ENCODE measurements at places on chromosomes 1 and 21.

DNA sequence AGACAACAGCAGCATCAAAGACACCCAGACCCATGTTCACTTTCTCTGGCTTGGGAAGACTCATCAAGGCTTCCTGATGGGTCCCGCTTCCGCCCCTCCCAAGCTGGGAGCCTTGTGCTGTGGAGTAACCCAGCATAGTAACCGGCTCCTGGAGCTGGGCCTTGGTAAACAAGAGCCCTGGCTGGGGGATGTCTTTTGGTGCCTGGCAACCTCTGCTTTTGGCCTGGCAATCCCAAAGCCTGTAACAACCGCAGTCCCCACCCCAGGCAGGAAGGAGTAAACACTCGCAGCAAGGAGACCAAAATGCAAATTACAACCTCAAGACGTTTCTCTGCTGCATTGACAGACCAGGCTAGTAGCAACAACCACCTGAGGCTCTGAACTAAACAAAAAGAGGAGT, 16.9 kb upstream of the THRAP3 start:
- DNase-seq = no peak

DNA sequence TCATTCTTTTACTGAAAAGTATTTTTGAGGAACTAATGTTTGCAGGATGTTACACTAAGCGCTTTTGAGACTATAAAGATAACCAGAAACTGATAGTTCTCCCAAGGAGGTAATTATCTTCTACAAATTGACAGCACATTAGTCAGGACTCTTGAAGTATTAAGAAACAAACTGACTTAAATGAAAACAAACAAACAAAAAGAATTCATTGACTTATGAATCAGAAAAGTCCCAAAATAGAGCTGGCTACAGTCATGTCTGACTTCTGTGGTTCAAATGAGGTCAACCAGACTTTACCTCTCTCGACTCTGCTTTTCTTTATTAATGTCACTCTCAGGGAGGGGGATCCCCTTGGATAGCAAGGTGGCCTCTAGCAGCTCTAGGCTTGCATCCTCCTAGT, 296.8 kb downstream of the TPR start:
- DNase-seq = no peak

GRCh38 chr1:60280256-60280655, 206.7 kb upstream of the C1orf87 start:
- DNase-seq = no peak

GRCh38 chr1:12472798-12473551, 145.0 kb downstream of the DHRS3 start:
- DNase-seq = no peak

DNA sequence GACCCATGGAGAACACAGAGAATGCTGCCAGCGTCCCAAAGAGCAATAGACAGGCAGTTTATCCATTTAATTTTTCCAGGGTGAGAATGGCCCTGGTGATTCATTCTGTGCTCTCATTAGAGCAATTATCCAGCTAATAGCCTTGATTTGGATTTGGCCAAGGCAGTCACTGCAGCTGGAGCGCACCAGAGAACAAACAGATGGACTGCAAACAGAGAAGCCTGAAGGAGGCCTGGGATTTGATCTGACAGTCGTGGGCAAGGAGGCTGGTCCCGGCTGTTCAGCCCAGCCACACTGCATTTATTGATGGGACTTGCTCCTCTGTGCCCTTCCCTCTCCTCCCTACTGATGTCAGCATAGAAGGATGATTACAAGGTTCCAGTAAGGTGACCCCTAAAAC, 353.9 kb upstream of the C1orf174 start:
- DNase-seq = no peak

DNA sequence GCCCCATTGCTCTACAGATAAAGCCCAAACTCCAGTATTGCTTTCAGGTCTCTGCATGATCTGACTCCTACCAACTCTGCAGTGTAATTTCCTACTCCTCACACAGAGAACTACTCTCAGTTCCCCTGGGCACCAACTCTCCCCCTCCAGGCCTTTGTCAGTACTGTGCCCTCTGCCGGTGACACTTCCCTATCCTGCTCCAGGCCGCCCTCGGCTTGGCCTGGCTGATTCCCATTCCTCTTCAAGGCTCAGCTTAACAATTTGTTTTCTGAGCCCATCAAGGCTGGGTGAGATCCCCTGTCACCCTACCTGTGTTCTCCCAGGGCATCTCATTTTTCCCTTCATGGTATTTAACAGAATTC, 2.6 kb downstream of the SLAMF8 start:
- DNase-seq = peak; percentile 73

DNA sequence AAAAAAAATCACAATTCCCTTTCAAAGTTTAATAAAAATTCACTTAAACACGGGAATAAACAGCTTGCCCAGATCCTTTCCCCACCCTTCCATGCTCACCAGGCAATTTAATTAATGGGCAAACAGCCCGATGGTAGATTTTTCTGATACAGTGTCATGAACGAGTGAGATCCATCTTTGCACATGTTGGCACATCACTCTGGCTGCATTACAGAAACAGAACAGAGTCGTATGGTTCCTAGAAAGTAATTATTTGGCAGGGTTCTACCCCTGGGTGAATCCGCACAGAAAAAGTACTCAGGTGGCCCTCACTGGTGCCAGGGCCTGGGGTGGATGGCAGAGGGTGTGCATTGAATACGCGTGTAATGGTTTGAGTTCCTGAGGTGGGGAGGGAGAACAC, 24.6 kb upstream of the OVAAL start:
- DNase-seq = no peak

- DNase-seq = no peak
Observed at GRCh38 chr1:204986181-204986580, 56.8 kb upstream of the CNTN2 start.

GRCh38 chr1:170240409-170240808, 94.7 kb downstream of the NTMT2 start:
- DNase-seq = no peak

DNA sequence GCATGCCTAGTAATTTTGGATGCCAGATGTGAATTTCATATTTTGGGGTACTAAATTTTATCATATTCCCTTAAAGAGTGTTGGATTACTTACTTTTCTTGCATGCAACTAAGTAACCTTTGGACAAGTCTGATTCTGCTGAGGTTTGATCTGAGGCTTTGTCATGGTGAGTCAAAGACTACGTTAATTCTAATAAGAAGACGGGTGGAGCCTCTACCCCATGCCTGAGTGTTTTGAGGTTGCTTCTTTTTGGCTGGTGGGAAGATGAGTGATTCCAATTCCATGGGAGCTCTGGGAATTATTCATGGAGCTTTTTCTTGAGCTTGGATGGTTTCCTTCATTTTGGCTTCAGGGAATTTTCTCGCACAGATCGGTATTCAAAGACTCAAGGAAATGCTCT, 11.6 kb upstream of the PCP4 start:
- no peak for DNase-seq

DNA sequence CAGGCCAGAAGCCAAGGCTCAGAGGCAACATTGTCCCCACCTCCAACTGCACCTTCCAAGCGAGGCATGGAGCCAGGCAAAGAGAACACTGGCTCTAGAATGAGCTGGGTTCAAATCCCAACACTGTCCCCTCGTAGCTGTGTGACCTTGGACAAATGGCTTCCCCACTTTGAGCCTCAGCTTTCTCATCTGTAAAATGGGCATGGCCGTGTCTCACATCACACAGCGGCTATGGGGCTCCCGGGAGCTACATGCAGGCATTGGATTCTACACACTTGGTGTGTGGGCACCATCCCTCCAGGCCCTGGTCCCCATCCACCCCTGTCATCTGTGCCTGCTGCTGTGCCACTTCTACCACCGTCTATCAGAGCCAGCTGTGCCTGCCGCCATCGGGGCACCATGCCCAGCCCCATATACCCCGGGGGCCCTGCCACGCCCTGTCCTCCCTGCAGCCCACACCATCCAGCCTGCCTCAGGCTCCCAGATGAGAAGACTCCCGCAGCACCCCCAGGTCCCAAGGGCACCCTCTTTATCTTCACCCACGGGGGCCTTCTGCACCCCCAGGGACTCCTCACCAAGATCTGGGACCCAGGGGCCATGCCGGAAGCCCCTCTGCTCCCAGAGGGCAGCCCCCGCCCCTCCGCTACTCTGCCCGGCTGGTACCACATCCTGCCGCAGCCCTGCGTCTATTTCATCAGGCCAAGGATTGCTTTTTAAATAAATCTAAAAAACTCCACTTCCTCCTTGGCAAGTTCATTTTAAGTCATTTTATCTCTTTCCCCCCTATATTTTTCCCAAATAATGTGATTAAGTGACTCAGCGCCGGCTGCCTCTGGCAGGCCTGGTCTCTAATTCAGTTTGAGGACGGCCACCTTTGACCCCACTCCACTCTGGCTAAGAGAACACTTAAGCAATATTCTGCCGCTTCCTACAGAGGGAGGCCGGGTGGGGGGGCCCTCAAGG, 107.8 kb upstream of the TARDBP start:
- no peak for DNase-seq

DNA sequence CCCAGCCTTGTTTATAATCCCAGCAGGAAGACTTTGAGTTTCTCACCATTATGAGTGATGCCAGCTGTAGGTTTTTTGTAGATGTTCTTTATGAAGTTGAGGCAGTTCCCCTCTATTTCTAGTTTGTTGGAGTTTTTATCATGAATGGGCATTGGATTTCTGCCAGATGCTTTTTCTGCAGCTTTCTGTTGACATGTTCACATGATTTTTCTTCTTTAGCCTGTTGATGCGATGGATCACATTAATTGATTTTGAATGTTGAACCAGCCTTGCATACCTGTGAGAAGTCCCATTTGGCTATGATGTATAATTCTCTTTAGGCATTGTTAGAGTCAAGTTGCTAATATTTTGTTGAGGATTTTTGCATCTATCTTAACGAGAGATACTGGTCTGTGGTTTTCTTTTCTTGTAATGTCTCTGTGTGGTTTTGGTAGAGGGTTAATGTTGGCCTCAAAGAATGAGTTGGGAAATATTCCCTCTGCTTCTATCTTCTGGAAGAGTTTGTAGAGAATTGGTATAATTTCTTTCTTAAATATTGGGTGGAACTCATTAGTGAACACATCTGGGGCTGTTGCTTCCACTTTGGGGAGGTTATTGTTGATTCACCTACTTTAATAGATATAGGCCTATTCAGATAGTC, 33.2 kb downstream of the ZBTB40 start:
- no peak for DNase-seq

- no peak for DNase-seq
Observed at GRCh38 chr1:176938375-176938774, 226.1 kb downstream of the ASTN1 start.

GRCh38 chr1:53025034-53025768, 36.8 kb upstream of the PODN start:
- no peak for DNase-seq

DNA sequence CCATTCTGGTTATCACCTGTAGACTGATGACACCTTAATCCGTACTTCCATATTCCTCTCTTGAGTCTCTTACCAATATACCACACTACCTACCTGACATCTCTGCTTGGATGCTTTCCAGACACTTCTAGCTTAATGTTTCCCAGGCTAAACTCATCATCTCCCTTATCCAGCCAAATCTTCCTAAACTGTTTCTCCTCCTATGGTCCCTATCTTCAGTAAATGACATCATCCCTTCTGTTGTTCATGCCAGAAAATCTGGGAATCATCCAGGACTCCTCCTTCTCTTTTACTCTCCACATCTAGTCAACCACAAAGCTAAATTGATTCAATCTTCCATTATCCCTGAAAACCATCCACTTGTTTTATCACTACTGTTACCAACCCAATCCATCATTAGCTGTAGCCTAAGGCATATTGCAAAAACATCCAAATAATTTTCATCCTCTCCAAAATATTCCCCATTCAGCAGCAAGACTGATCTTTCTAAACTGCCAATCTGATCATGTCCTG, 464.1 kb upstream of the BEND5 start:
- no peak for DNase-seq

DNA sequence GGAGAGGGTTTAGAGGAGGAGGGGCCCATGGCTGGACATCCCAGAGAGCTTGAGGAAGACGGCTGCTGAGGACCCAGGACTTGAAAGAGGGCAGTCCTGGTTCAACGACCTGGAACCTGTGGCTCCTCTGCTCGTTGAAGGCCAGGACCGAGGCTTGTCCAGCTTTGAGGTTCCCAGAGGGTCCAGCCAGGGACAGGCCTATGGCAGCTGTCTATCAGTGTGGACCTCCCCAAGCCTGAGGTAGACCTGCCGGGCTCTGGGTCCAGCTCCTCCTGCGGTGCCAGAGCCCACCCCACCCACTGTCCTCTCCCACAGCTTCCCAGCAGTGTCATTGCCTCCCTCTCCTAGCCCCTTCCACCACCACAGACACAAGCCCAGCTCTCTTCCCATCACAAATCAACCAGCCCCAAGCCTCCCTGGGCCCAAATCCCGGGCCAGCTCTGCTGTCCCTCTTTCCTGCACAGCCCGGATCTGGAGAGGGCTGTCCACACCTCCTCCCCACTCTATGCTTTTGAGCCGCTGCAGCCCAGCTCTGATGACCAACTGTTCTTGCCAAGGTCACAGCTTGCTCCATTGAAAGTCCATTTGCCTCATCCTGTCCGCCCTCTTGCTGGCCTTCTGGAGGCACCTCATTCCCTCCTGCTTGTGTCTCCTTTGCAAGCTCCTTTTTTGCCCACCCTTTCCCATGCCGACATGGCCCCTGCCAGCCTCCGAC, 48.7 kb upstream of the EDN2 start:
- no peak for DNase-seq

GRCh38 chr21:16741141-16741665, 771.6 kb upstream of the CXADR start:
- no peak for DNase-seq

- no peak for DNase-seq
Observed at GRCh38 chr1:112461200-112461871, 47.4 kb upstream of the WNT2B start.

DNA sequence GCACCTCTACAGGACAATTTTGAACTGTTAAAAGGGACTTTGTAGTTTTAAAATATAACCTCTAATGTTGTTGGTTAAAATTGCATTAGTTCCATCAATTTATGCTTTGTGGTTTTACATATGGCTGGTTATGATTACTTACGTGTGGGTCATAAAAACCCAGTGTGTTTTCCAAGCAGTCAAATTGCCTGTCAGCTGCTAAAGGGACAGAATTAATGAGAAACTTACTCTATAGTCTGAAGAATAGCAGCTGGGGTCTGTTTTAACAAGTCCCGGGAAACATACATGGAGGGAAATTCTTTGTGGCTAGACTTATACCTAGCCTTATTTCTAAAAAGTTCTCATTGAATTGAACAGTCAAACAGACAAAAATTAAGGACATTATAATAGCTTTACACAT, 820.9 kb upstream of the ADGRL4 start:
- DNase-seq = no peak

- no peak for DNase-seq
Observed at GRCh38 chr21:34192646-34193285, 119.4 kb downstream of the MRPS6 start.

DNA sequence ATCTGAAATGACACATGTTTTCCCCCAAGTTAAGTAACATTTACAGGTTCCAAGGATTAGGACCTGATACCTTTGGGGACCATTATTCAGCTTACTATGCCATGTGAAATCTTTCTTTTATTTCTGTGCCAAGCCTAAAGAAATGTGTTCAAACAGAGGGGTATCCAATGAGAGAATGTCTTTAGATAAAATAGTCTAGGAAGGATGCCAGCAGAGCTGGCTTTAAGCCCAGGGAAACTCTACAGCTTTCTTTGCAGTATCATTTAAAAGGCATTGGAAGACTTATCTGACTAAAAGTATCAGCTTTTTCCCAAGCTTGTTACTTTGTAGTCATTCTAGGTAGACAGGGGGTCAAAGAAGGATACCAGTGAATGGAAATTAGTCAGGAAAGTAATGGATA, 860.4 kb downstream of the PLA2G4A start:
- no peak for DNase-seq

- no peak for DNase-seq
Observed at GRCh38 chr1:147717051-147717705, 43.2 kb downstream of the GJA5 start.

Measured in NCI-H1436 (cell line).